ENCODE measurements at places on chromosomes 5 and 9.

DNA sequence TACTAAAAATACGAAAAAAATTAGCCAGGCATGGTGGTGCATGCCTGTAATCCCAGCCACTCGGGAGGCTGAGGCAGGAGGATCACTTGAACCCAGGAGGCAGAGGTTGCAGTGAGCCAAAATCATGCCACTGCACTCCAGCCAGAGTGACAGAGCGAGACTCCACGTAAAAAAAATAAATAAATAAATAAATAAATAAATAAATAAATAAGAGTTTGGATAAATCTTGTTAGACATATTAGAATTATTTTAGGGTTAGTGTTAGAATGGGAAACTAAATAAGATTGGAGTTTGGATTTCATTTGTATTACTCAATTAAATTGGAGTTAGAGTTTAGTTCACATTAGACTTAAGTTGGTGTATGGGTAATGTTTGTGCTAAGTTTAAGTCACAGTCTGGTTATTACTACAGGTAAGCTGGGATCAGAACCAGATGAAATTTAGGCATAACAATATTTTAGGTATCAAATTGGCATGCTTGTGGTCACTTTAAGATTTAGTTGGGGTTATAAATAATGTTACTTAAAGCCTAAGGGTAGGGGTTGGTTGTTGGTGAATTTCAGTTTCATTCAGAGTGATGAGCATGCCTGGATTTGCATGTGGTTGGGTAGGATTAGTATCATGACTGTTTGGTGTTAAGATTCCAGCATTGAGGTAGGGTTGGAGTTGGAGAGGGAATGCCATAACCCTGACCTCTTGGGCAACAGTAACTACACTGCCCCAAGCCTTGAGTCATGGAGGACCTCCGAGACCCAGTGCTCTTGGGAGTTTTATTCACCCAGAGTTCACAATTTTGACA is 3.3 kb downstream of the OR5C1 start:
- no peak for DNase-seq

DNA sequence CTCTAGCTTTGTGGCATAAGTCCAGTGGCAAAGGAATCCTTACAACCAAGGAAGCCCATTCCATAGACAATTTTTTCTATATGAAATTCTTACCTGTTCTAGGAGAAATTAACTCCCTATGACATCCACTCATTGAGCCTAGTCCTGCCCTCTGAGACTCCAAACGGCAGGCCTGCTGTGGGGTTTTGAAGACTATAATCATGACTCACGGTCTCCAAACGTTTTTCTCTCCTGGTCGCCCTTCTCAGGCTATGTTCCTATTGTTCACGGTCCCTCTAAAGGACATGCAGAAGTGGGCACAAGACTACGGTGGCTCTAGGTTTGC is 611 bp downstream of the EXOSC3 start:
- DNase-seq = no peak

DNA sequence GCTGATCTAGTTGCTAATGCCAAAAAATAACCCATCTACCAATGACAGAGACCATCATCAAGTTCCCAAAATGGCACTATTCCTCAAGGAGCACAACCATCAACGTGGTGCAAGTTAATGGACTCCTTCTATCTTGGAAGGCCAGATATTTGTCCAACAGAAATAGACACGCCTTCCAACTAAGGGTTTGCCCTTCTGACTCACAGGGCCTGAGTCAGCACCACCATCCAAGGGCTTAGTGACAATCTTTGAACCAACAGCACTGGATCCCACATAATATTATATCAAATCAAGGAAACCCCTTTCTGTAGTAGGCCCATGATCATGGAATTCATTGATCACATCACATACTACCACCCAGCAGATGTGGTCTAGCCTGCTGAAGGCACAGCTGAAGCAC is 84.3 kb downstream of the MED27 start:
- DNase-seq = no peak

DNA sequence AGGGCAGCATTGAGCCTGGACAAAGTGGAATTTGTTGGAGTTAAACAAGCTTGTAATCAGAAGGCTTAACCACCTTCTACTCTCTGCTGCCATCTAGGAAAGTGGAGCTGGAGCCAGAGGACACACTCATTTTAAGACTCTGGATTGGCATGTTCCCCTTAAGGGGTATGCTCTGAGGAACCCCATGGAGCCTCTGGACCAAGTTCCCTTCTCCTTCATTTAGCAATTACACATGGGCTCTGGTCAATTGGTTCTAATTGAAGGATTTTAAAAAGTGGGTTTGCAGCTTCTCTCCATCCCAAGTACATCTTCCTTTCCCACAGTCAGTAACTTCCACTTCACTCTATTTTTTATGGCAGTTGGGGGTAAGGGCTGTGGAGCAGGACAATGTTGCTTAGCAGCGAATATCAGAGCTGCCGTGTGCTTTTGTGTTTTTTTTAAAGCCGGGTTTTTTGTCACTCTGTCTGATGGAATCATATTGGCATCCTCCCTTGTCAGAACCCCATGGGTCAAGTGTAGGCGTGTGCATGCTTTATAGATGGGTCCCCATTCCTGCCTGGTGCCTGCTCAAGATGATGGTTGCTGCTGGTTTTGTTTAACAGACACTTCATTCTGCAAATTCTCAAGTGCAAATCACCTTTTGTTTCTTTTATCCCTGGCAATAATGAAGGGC is 330.7 kb upstream of the ADAMTSL1 start:
- DNase-seq = no peak

- DNase-seq = no peak
Observed at GRCh38 chr9:123402981-123403509, 47.0 kb downstream of the CRB2 start.

GRCh38 chr9:14326264-14326826 is 12.4 kb upstream of the NFIB start:
- DNase-seq = peak; percentile 61

DNA sequence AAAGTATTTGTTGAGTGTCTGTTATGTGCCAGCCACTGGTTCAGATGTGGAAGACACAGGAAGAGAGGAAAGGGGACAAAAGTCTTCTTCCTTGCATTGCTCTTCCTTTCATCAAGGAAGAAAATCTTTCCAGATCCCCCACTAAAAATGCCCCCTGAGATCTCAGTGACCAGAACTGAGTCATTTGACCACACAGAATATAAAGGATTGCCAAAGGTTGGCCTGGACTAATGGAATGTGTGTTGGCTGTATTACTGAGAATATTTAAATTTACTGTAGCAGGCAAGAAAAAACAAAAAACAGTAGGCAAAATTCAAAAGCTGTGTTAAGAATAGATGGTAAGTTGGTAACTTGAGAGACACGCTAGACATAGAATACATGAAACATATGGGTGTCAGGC is 10.0 kb upstream of the SEPTIN8 start:
- DNase-seq = no peak

DNA sequence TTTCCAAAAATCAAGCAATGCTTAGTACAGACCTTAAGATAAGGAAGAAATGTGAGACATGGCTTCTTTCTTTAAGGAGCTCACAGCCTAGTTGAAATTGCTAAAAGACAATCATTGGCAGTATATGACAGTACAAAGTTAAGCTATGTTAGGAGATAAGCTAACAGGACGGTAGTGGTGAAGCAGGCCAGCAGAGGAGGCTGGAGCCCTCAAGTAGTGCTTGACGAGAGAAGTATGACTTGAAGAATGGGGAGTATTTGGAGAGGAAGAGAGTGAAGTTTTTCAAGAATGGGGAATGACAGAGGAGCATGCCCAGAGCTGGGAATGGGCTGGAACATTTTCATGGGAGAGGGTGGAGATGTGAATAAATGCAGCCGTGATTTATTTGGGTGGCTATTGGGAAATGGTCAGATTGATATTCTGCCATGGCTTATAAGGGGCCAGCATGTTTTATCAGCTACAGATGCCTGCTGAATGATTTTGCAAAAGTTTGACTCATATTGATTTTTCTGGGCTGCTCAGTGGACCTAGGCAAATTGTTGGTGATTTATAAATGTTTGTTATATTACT is 43.7 kb downstream of the LURAP1L start:
- DNase-seq = no peak

GRCh38 chr5:142012186-142012785 is 541 bp downstream of the GNPDA1 start:
- peak; percentile 48 for DNase-seq

- DNase-seq = no peak
Observed at GRCh38 chr5:124373883-124374282, 372.6 kb downstream of the ZNF608 start.

- DNase-seq = no peak
Observed at GRCh38 chr5:154966081-154966841, 25.4 kb downstream of the MRPL22 start.

GRCh38 chr9:112757940-112758339 is 7.4 kb downstream of the SNX30 start:
- no peak for DNase-seq

DNA sequence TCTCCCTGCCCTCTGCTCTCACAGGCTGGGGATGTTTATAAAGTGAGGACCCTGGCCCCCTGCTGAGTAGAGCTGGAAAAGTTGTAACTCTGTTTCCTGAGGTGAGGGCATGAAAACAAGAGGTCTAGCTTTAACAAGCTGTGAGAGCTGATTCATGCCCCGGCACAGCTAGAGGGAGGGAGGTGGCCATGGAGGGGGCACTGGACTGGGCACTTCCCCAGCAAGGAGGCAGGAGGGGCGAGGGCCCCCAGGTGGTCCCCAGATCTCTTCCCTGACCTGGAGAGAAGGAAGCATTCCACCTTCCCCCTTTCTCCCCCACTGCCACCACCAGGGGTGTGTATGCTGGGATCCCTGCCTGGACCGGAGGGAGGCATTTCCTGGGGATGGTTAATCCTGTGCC is at the start of gene MSMP:
MSMP (minus strand) TSS at position 13 of the 400 bp plus-strand sequence. CDS start 147 bp downstream, outside the sequence.
- no peak for DNase-seq

DNA sequence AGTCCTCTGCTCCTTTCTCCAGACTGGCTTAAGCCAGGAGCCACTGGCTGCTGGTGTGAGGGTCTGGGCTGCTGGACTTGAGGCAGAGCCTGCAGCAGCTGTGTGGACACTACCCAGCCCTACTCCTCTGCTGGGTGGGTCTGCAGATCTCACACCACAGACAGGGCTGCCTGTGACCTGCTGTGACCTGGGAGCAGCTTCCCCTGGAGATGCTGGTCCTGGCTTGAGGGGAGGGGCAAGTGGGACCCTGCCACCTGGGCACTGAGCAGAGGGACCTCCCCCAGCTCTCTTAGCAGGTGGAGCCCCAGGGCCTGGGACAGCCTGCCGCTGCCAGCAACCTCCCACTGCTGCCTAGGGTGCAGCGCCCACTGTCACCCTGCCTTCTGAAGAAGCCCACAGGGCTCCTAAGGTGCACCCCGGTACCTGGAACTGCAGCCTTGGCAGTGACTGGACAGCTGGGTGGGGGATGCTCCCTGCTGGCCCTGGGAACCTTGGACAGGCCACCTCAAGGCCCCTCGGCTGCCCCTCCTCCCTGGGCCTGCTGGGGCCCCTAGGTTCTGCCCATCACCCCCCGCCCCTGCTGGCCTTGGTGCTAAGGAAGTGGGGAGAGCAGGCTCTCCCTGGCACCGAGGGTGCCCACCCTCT is 9.1 kb downstream of the CACFD1 start:
- no peak for DNase-seq

GRCh38 chr5:158519433-158520021 is 580.2 kb downstream of the EBF1 start:
- DNase-seq = no peak

DNA sequence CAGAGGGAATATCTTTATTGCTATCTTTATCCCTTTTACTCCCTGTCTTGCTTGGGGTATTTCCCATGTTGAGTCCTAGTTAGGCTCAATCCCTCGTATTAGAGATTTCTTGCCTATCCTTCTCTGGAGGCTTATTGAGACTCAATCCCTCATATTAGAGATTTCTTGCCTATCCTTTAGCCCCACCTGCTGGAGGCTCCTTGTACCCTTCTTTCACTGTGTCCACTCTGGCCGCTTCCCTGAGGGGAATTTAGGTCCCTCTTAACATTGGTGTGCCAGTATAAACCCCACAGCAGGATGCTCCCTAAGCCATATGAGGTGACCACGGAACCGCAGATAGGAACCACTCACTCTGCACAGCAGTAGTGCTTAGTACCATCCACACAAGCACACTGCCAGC is 110.7 kb upstream of the MAMDC2 start:
- no peak for DNase-seq

DNA sequence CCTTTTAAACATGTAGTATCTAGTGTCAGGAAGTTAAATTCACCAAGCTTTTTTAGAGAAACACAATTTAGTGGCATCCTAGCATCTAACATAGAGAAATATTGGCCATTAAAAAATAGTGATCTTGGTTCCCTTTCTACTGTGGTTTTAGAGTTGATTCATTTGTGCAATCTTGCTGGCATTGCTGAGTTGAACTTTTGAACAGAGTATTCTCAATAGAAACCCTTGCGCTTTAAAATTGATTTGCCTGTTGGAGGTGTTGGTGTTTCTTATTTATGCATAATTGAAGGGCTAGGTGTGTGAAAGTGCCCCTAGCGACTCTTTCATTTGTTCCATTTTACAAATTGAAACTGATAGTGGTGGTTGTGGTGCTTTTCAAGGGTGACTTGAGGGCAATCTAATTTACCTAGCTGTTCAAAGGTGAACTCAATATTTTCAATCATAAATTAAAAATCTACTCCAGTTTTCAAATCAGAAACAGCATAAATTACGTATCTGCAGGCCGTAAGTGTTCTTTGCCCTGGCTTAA is 73.0 kb upstream of the MPDZ start:
- no peak for DNase-seq

GRCh38 chr5:99948850-99949249 is 586.3 kb upstream of the FAM174A start:
- no peak for DNase-seq

DNA sequence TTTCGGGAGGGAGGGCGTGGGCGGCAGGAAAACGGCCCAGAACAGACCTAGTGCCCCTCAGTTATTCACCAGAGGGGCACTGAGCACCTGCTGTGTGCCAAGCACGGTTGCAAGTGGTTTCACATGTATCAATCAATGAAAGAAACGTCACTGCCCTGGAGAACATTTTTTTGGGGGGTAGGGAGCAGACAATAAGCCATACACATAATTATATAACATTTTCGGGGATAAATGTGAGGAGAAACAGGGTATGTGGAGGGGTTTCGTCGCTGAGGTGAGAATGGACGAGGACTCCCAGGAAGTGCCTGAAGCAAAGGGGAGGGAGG is 444 bp upstream of the ZNF354A start:
- DNase-seq = no peak

DNA sequence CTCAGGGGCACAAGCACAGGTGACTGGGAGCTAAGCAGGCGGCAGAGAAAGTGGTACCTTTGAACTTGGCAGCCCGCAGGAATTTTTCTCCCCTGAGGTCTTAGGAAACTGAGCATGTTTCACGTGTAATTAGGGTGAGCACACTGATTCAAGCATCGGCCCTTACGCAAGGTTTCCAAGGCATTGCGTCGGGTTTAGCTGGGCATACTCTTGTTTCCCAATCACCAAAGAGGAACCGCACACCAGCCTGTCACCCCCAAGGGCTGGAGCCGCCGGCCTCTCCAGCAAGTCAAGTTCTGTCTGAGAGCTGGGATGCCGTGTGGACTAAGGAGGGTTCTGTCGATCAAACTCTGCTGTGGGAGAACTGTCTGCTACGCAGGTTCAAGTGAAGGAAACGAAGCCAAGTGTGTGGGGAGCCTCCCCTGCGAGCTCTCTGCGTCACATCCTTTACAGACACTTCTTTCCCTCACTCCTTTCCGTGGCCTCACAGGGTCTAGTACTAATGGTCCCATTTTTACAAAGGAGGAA is 53.0 kb downstream of the ERGIC1 start:
- no peak for DNase-seq

GRCh38 chr5:26232706-26233105 is 805.7 kb downstream of the CDH9 start:
- DNase-seq = no peak
